ENCODE measurements at places on chromosomes 4 and X.

DNA sequence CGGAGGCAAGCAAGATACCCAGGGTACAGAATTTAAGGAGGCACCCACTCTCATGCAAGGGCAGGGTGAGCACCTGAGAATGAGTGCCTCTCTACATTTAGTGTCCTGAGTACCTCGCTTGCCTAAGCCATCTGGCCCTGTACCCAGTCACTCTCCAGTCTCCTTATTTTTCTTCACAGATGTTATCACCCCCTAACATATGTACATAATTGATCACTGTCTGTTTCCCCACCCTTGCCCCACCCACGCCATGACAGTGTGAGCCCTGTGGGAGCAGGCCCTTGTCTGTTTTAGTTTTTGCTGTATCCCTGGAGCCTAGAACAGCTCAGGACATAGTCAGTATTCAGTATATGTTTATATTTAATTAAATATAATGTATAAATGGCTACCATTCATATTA is 113.6 kb downstream of the SPRY1 start:
- no peak for DNase-seq

GRCh38 chrX:96563646-96564045 is 121.0 kb upstream of the DIAPH2 start:
- DNase-seq, result no peak

GRCh38 chr4:185204238-185204910 is 574 bp upstream of the CFAP97 start:
- DNase-seq, result no peak

DNA sequence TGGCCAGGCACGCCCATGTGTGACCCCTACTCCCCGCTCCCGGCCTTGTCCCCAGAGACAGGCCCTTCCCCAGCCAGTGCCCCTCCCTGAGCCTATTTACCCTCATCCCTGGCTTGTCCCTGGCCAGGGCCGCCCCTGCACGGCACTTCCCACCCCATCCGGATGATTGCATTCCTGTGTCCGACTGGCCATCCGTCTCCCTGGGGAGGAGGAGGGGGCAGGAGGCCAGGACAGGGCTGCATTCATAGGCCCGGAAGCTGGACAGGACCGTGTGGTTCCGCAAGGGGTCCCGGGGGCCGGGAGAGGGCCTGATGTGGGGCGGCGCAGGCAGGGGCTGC is 22.8 kb downstream of the CTBP1 start:
- DNase-seq, result no peak

- peak; percentile 34 for DNase-seq
These were observed 282.9 kb downstream of the USP46 start for GRCh38 chr4:52376132-52376704.

DNA sequence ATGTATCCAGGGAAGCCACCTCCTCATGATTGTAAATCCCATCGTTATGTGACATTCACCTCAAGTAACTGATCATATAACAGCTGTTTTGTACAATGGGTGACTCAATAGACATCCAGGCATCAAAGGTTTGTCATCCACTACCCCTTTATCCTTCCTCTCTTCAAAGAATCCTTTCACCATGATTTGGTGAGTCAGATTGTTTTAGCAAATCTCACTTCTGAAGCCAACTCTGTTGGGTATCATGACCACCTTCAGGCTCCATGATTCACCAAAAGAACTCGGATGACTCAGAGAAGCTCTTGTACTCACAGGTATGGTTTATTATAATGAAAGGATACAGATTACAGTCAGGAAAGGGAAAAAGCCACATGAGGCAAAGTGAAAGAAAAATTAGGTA is 132.1 kb downstream of the PWWP3B start:
- DNase-seq, result no peak

GRCh38 chr4:22003878-22004277 is 55.3 kb upstream of the KCNIP4 start:
- no peak for DNase-seq

DNA sequence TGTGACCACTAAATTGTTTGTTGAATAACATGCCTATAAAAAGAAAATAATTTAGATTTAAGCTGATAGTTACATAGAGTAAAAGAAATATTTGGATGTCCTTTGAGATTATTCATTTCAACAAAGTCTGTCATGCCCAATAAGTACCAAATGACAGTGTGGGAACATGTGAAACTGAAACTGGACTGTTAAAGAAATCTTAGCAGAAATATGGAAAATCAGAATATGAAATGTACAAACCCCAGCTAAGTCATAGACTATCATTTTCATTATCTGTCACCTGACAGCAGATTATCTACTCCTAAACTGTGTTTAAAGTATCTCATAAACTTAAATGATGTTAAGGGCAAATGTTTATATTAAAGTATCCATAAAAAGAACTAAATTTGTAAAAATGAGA is 437.8 kb upstream of the FAM241A start:
- DNase-seq, result no peak

DNA sequence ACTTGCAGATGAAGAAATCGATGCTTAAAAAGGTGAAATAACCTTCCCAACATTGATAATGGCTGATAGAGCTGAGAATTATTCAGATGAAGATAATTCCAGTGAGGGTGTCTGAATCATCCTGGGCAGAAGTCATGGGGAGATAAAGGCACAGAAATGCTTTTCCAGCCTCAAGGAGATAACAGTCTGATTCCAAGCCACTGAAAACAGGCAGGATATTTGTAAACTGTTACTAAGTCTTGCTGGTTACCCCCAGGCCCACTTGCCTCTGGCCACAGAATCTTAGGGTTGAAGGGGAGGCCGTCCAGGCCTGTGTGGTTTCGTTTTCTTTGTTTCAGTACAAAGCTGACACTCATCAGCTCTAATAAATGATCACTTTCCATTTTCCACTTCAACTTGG is 158.5 kb downstream of the SH3KBP1 start:
- DNase-seq, result no peak

Measured in CD4-positive, alpha-beta T cell treated with Interleukin-4 for 1 hour (primary cell).